NCI-H460 (cell line): ENCODE measurements at places on chromosomes 3 and 15.

DNA sequence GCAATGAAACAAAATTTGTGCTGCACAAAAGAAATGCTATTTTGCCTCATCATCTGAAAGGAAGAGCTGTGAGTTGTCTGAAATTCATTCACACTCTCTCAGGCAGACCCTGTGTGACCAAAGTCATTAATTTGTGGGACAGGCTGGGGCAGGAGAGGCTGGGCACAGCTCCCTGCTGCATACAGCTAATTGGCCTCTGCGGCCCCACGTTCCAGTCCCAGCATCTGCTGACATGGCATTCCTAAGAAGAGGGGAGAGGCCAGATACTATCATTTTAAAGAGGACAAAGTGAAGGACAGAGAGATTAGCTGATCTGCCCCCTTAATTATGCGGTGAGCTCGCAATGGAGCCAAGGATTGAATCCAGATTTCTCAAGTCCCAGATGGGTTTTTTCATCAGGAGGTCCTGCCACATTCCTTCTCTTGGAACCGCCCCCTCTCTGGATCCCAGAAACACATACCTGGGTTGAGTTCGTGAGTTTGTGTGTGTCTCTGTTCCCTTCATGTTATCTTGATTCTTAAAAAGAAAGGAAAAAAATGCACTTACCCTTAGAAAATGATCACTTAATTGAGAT, 25.1 kb downstream of the POLR2M start:
- DNase-seq = no peak

- DNase-seq = no peak
Observed at GRCh38 chr15:60906146-60906674, 322.9 kb downstream of the RORA start.

DNA sequence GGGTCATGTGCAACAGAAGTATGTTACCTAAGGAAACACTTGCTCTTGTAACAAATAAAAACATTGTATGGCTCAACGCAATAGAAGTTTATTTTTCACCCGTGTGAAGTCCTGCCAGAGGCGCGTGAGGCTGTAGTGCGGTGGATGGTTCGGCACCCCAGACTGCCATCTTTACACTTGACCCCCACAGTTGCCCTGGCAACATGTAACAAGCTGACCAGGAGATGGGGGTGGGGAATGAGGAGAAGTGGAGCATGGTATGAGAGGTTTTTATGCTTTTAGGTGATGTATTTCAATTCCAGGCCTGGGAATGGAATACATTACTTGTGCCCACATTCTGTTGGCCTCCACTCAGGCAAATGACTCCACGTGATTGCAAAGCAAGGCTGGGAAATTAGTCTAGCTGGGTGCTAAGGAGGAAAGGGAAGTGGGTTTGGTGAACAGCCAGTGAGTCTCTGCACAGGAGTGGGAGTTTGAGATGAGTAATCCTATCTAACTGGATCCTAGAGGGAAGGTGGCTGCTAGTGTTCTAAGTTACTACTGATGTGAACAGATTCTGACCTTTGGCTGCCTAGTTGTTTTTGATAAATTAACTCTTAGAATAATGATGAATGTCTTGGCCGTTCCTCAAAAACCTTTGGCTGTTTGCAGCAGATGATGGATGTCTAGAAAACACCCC, 33.8 kb upstream of the GREM1 start:
- DNase-seq = no peak

- no peak for DNase-seq
Observed at GRCh38 chr3:53850895-53851294, 4.5 kb downstream of the IL17RB start.

GRCh38 chr3:194375473-194376240, 6.1 kb upstream of the LRRC15 start:
- DNase-seq = no peak

DNA sequence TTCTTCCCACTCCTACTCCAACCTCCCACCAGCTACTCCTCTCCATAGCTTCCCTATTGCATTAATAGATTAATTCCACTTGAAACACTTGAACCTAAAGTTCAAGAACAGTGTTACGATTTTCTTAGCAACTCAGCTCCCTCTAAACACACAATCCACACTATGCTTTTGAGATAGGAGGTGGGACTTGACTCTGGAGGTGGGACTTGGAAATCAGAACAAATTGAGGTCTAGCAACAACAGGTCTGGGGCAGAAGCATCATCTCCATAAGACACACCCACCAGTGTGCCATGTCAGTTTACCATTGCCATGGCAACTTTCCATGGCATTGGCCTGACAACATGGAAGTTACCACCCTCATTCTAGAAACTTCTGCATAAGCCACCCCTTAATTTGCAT, 336.5 kb upstream of the ALCAM start:
- no peak for DNase-seq

GRCh38 chr3:174202561-174202960, 656.6 kb upstream of the NAALADL2 start:
- DNase-seq = no peak

DNA sequence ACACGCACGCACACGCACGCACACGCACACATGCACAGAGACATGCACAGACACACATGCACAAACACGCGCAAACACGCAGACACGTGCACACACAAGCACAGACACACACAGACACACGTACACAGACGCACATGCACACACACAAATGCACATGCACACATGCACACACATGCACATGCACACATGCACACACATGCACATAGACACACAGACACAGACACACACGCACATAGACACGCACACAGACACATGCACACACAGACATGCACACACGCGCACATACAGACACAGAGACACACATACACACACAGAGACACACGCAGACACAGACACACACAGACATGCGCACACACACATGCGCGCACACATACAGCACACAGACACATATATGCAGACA, 26.4 kb upstream of the PIGZ start:
- no peak for DNase-seq

DNA sequence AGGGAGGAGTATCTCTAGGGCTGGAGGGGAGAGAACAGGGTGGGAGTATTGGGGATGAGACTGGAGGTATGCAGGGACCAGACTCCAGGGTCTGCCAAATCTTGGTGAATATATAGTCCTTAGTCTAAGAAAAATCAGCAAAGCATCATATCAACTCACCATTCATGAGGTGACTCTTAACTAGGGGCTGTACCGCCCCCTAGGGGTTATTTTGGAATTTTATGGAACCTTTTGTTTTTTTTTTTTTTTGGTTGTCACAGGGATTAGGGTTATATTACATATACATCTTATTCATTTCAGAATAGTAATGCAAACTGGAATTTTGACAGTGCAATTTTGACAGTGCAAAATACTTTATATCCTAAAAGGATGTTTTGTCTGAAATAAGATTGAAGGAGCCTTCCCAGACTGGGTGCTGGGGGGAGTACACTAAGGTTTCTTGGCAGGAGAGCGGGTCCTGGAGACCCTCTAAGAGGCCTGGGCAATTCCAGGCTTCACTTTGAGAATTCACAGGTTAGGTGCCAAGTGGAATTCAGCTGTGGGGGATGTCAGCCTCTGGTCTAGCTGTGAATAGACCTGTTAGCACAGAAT, 7.5 kb downstream of the CMTM7 start:
- peak; percentile 51 for DNase-seq

DNA sequence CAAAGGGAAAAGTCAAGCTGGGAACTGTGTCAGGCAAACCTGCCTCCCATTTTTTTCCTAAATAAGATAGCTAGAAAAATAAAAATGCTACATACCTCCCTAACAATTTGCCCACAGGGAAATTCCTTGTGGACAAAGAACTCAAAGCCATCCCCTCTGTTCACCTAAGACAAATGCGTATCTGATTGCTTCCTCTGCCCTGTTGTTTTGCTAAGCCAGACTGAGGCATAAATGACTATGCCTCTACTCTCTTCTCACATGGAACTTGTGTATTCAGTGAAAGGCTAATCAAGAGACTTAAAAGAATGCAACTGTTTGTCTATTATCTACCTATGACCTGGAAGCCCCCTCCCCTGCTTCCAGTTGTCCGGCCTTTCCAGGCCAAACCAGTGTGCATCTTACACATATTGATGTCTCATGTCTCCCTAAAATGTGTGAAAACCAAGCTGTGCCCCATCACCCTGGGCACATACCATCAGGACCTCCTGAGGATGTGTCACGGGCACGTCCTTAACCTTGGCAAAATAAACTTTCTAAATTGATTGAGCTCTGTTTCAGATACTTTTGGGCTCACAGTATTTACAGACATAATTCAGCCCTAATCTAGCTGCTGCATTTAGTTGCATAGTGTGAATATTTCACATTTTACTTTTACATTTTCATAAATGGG, 15.8 kb downstream of the CHD2 start:
- no peak for DNase-seq

- no peak for DNase-seq
Observed at GRCh38 chr3:5056111-5056391, 66.0 kb upstream of the ARL8B start.

DNA sequence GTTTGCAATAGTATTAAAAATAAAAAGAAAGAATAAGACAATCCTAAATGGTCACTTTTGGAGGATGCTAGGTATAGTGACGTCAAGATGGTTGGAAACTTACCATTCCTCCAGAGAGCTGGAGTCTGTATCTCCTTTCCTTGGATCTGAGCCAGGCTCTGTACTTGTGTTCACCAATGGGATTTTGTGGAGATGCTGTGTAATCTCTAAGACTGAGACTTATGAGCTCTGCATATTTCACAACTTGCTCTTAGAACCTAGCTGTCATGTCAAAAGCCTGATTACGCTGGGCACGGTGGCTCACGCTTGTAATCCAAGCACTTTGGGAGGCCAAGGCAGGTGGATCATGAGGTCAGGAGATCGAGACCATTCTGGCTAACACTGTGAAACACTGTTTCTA, 126.8 kb upstream of the CLSTN2 start:
- DNase-seq = no peak

DNA sequence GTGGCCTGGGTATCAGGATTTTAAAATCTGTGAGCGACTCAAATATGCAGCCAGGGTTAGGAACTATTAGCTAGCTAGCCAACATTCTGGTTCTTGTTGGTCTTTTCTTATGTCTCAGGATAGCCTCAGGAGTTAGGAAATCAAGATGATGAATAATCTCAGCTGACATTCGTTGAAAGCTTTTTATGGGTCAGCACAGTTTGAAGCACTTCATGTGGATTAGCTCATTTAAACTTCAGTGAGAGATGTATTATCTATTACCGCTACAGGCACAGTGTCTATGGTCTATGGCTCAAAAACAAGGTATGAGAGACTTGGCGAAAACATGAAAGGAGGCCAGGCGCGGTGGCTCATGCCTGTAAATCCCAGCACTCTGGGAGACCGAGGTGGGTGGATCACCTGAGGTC, 187.5 kb upstream of the THRB start:
- DNase-seq = no peak

DNA sequence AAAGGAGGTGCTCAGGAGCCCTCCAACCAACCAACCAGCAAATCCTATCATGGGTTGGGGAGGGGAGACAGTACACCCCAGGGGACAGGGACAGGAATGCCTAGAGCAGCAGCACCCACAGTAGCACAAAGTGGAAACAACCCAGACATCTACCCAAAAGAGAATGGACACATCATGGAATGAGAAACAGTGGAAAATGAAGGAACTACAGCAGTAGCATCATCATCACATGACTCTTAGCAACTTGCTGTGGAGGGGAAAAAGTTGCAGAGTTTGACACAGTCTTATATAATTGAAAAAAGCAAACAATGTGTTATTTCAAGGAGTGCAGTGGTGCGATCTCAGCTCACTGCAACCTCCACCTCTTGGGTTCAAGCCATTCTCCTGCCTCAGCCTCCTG, 11.0 kb downstream of the C3orf22 start:
- DNase-seq = no peak

DNA sequence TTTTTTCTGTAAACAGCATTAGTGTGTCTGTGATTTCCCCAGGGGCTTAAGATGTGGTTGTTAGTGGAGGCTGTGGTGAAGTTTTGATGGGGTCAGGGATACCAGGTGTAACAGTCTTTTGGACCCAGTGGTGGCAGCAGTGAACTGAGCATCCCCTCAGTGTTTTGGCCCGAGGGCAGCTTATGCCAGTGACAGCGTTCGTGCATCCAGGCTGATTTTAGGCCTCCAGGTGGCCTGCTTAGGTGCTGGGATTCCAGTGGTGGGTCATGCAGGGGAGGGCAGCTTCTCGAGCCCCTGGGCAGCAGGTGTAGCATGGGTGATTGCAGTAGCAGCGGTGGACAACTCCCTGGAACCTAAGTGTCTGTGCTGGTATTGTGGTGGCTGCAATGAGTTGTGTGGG, 29.2 kb downstream of the STT3B start:
- no peak for DNase-seq

DNA sequence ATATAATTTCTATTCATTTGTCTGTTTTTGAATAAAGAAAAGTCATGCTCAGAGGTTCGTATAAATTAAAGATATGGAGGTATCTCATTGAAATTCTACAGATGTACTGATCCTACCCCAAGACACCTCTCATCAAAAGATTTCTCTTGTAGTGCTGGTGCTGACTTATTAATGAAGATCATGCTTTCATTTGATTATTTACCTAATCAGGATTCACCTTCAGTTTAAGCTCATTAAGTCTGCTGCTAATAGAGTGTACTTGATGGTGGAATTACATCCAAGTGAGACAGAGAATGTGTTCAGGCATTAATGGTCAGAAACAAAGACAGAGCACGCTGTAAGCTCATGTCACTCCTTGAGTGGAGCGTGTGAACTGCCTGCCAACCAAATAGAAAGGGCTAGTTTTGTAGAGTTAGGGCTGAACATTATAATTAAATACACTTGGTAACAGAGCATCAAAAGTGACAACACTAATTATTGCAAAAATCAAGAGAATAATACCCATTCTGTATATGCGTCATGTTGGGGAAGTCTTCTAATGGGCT, 45.5 kb downstream of the KBTBD12 start:
- DNase-seq = no peak

- DNase-seq = no peak
Observed at GRCh38 chr3:151768393-151768930, 34.7 kb downstream of the AADACL2 start.

DNA sequence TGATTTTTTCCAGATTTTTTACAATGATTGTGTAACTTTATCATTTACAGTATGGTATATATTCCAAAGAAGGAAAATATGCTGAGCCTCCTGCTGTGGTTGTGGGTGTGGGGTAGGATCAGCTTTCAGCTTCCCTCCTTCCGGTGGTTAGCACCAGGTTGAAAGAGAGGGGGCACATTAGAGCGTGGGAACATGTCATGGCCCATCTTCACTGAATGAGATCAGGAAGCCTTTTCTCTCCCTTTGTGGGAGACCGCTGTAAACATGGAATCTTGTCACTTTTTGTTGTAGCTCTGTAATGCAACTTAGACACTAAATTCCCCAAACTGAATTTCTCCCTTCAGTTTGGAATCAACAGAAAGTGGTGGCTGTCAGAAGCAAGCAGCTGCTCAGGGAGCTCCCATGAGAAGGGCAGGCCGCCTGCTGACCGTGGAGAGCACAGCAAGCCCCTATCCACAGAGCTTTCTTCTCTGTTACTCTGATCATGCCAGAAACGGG, 86.7 kb upstream of the LIMD1 start:
- DNase-seq = peak; percentile 12

- no peak for DNase-seq
Observed at GRCh38 chr15:90376789-90377188, 11.3 kb upstream of the IQGAP1 start.

- no peak for DNase-seq
Observed at GRCh38 chr15:29409890-29410289, 140.3 kb upstream of the NSMCE3 start.
